Cardiac septum (tissue), 1 donor: ENCODE measurements at places on chromosomes 7 and 10.
A peak's percentile ranks its signal among the peaks of the same experiment; 100 is the strongest.

- DNase-seq = peak; percentile 49
These were observed 7.4 kb downstream of the MAT1A start for GRCh38 chr10:80281784-80282765.

GRCh38 chr7:82694022-82694421, 250.4 kb upstream of the CACNA2D1 start:
- DNase-seq = no peak

DNA sequence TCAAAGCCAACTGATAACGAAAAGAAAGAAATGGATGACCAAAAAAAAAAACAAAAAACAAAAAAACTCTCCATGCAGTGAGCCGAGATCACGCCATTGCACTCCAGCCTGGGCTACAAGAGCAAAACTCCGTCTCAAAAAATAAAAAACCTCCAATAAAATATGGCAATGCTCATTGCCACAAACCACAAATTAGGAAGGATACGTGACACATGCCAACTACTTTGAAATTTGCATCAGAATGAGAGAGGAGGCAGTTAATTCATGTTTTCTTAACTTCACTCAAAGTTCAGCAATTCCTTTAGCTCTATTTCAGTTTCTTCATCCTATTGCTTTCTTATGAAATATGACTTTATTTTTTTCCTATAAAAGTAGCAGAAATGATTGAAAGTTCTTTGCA, 398.1 kb upstream of the C7orf33 start:
- DNase-seq = no peak

DNA sequence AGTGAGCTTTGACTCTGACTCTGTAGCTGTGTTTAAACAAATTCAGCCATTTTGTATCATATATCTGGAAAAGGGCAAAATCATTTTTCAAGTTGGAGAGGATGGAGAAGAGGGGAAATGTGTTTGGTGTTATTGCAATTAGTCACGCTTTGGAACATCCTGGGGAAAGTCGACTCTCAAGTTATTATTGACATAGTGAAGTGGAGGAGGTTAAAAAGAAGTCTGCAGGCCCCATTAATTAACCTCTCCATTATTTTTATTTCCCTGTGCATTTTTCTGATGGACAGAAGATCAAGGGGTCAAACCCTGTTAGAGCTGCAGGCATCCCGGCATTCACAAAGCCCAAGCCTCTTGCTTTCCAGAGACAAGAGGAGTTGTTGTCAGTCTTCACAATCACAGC, 132.6 kb downstream of the TEX36 start:
- DNase-seq = no peak

- no peak for DNase-seq
These were observed 34.8 kb upstream of the TAX1BP1 start for GRCh38 chr7:27705200-27705594.

- no peak for DNase-seq
These were observed 29.8 kb downstream of the VCL start for GRCh38 chr10:74027702-74028101.

DNA sequence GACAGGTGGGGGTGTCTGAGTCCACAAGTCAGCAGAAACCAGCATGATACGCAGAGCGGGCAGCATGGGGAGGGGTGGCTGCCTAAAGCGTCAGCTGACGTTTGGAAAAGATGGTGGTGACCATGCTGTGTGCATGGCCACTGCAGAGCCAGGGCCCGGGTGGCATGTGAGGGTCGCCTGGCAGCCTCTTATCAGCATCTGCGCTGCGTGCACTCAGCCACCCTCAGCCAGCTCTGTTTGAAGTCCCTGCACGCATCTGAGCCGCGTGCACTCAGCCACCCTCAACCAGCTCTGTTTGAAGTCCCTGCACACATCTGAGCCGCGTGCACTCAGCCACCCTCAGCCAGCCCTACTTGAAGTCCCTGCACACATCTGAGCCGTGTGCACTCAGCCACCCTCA, 61.5 kb downstream of the WDR37 start:
- no peak for DNase-seq

DNA sequence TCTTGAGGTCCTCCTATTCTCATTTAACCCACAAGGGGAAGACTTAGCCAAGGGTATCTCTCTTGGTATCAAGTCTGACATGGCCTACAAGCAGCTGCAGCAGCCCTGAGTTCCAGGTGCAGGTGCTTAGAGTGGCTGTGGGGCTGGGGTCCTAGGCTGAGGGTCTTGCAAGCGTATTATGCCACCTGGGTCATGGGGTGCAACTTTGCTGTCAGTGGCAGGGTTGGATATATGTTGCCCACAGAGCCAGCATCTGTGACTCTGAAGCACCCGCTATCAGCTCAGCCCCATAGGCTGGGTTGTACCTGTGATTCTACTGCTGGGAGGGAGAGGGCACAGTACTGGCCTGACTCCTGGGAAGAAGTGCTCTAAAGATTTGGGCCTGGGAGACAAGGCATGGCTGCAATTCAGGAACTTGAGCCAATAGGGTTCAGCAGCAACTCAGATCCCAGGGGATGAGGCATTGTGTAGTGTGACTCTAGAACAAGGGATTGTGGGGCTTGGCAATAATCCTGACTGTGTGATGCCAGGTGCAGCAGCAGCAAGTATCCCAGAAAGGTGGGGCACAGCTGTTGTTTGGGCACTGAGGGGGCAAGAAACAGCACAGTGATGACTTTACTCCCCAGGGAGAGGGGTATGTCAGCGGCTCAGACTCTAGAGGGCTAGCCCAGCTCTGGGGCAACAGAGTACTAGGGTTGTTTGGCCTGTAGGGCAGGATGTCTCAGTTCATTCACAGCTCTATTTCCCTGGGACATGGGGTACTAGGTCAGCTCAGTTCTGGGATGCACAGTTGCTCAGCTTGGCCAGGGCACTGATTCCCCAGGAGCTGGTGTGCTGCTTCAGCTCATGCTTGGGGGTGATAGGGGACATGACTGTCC, 41.4 kb downstream of the NEURL1 start:
- peak; percentile 44 for DNase-seq

DNA sequence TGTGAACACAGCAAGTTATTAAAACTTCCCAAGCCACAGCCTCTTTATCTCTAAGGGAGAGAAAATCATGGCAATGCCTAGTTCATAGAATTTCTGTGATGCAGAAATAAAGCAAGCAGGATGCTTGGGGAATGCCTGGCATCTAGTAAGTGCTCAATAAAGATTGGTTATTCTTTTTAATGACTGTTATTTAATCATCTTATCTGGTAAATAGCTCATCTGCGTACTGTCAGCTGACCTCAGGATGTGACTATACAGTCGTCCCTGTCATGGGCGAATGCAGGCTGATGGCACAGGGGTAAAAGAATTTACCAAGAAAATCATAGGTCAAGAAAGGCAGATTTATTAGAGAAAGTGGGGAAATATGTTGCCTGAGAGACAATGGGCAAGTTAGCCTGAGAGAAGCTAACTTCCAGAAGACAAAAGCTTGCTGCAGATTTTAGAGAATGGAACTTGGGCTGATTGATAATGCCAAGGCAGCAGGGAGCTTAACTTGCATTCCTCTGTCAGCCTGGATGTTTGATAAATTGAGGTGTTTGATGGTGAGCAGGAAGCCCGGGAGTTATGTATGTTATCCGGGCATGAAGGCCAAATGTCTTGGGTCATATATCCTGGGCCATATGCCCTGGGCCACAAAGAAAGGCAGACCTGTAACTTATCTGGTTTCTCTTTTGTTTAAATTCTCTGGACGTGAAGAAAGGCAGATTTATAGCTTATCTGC, 126.0 kb downstream of the KCNMA1 start:
- no peak for DNase-seq

DNA sequence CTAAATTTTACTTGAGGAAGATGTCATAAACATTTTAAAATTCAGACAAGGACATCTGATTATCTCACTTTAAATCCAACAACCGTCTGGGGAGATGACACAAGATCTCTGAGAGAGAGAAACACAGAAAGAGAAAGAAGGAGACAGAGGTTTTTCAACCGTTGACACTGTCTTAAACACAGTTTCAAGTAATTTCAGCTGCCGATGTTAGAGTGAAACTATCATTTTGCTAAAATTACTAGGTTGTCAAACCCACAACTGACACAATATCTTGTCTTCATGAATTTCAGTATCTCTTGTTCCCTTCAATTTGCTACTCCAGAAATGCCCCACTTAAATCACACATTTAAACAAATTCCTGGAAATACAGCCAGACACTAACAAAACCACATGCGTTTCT, 174.8 kb downstream of the RAPGEF5 start:
- no peak for DNase-seq

DNA sequence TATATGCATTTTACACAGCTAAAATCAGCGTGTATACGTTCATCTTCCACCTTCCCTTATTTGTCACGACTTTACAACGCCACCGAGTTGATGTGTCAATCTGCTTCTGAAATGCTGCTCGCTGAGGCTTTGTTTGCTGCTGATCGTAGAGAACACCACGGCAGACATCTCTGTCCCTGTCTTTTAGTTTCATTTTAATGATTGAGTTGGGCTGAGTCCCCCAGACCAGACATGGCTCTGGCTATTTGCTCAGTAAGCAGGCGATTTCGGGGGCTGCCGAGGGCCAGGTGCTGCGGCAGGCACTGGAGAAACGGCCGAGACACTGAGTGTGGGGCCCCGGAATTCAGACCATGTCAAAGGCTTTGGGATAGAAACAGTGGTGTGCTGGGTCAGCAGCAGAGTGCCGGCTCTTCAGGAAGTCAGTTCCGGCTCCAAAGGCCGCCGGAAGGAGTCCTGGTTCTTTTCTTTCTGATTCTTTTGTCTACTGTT, 5.0 kb downstream of the LRRC27 start:
- no peak for DNase-seq

GRCh38 chr10:129881641-129882040, 82.4 kb downstream of the EBF3 start:
- DNase-seq = peak; percentile 46

DNA sequence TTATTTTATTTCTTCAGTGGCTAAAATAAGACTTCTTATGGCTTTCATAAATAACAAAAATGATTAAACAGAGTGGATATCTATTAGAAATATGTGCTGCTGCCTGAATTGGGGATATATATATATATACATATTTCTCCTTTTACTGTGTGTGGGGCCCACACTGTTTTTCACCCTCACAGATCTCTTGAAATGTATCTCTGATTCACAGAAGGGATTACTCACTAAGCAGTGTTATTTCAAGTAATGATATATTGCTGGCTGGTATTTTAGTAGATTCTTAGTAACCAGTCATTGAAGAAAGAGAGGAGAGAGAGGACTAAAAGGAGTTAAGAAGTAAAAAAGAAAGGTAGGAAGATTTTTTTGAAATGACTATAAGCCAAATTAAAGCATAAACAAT, 308.6 kb upstream of the NRP1 start:
- DNase-seq = no peak

GRCh38 chr7:47190462-47190861, 391.4 kb downstream of the TNS3 start:
- no peak for DNase-seq

- no peak for DNase-seq
These were observed 45.3 kb upstream of the GTF2I start for GRCh38 chr7:74612015-74612829.

DNA sequence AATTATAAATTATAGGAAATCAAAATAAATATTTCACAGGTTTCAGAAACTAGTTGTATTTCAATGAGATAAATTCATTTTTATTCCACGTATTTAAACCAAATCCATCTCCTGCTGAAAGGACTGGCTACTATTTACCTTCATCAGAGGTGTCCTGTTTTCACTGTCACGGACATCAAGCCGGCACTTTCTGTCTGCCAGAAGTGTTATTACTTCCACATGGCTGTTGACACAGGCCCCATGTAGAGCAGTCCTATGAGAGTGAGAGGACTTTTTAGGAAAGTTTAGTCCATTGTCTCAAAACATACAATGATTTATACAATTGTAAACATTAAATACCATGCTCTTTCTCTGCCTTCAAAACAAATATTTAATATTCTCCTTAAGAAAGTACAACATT, 100.4 kb upstream of the ACBD5 start:
- no peak for DNase-seq

- no peak for DNase-seq
These were observed 13.0 kb downstream of the MCMBP start for GRCh38 chr10:119859420-119860258.
